Skeletal muscle tissue (tissue), 5 donors: ENCODE measurements at places on chromosomes 3 and 15. TPM values are rescaled to one million over a fixed set of nuclear protein-coding genes. Genes with fewer than 3 reads are reported as not detected.

NAA80 gene
- 1.6 TPM for total RNA-seq

TTC21A gene
- total RNA-seq = 1.0 TPM

IP6K2 gene
- 33.9 TPM for total RNA-seq

KBTBD12 gene
- total RNA-seq = 13.6 TPM

GPR171 gene
- total RNA-seq = 1.6 TPM

C3orf20 gene
- 0.52 TPM for total RNA-seq

ARPC4 gene
- 65.2 TPM for total RNA-seq

FBXL2 gene
- total RNA-seq = 7.8 TPM

IL17RD gene
- total RNA-seq = 18.8 TPM

UROC1 gene
- not detected for total RNA-seq

ZNF501 gene
- total RNA-seq = 5.2 TPM
